NCI-H1105 (cell line): ENCODE measurements at places on chromosomes 2 and 18.

DNA sequence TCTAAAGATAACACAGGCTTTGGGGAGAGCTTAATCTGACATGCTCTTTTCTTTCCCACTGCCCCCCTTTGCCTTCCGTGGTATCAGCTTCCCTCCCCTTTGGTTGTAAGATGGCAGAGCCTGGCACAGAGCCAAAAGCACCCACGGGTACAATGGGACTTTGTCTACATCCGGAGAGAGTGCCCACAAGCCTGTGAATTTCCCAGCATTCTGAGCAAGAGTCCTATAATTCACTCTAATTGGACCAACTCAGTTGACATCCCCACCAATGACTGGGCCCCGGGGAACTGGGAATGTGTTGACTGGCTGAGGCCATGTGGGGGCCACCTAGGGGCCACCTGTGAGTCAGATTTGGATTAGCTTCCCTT is 20.1 kb upstream of the C2orf72 start:
- no peak for DNase-seq

- DNase-seq, result no peak
Observed at GRCh38 chr18:56696966-56697365, 45.8 kb downstream of the WDR7 start.

- no peak for DNase-seq
Observed at GRCh38 chr18:30748541-30748940, 294.0 kb downstream of the DSC3 start.

DNA sequence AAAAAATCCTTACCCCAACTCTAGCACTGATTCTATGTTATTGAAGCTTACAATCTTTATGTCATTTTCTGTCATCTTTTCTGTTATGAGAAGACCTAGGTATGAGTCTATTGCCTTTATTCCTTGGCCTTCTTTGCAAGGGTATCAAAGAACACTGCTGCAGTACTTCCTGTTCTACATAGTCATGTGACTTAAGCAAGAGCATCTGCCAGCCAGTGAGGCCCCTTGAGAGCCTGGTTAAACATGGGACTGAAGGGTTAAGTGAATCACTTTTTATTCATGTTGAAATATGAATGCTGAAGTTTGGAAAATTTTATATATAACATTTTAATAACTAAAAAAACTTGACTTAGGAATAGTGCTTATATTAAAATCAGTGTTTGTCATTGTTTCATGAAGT is 844 bp upstream of the CPS1 start:
- DNase-seq, result no peak

DNA sequence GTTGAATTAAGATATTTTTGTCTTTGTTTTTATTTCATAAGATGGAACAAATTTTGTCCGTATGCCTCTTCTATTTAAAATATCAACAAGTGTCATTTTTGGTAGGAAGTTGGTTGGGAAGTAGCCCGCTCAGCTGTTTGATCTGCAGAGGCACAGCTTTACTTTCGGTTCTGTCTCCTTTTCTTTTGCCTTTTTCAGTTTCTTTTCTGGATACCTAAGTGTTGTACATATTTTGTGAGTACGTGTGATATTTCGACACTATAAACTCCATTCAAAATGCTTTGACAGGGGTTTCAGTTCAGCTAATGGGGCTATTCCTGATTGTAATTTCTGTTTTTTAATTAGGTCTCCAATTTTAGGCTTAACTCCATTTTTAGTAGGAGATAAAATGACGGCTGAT is 1785.0 kb upstream of the LRRTM1 start:
- DNase-seq, result no peak
